ENCODE measurements at places on chromosomes 7 and 10. TPM values are rescaled to one million over a fixed set of nuclear protein-coding genes. Genes with fewer than 3 reads are reported as not detected.

ELOVL3 gene
- total RNA-seq, result 0.53 TPM

ZNF467 gene
- not detected for total RNA-seq

CCNJ gene
- 11.9 TPM for total RNA-seq

AMPH gene
- total RNA-seq, result 0.03 TPM

ANXA8L1 gene
- not detected for total RNA-seq

GFRA1 gene
- total RNA-seq, result 26.5 TPM

IFIT1B gene
- total RNA-seq, result not detected

GJD4 gene
- total RNA-seq, result 1.2 TPM

ADRB1 gene
- total RNA-seq, result 0.12 TPM

GIMAP5 gene
- total RNA-seq, result not detected

OR2A7 gene
- total RNA-seq, result not detected

ABCB1 gene
- not detected for total RNA-seq

HOXA7 gene
- 40.4 TPM for total RNA-seq

CUZD1 gene
- 3.3 TPM for total RNA-seq

AOAH gene
- 0.10 TPM for total RNA-seq

TRPV6 gene
- not detected for total RNA-seq

REEP3 gene
- 16.4 TPM for total RNA-seq

LRRTM3 gene
- total RNA-seq, result 0.05 TPM

SLC35B4 gene
- 25.1 TPM for total RNA-seq

FAM25A gene
- total RNA-seq, result not detected

CALHM1 gene
- total RNA-seq, result 0.13 TPM

Measured in SJCRH30 (cell line).